Ammon's horn (tissue), 1 donor: ENCODE measurements at places on chromosomes 3 and 15.

DNA sequence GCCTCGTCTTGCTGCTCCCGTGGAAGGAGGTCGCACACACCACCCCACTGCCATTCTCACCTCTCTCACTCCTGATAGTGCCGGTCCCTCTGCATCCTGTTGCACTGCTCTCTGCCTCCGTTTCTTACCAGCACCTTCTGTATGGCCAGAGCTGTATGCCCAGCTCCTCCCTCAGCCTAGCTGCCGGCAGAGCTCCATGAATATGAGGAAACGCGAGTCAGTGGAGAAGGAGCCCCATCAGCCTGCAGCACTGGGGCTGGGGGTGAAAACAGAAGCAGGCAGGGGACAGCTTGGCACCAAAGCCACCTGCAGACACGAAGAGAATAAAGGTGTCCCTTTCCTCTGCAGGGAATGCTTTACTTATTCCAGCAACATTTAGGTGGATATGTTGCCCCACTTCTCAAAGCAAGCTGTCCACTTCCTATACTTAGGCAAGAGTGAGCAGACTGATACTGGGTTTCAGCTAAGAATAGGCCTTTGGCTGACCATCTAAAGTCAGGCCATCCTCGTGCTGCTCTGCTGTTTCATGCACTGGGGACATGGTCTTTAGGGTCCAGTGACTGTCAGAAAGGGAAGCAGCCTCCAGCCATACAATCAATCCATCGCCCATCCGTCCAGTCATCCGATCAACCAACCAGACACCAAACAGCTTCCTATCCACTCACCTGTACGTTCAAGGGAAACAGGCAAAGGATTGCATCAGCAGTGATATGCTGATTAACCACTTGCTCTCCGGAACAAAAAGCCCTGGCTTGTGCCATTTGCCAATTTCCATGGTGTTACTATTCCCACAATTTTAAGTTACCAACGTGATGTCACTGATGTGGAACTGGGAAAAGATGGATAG, 222.7 kb downstream of the XXYLT1 start:
- no peak for DNase-seq

DNA sequence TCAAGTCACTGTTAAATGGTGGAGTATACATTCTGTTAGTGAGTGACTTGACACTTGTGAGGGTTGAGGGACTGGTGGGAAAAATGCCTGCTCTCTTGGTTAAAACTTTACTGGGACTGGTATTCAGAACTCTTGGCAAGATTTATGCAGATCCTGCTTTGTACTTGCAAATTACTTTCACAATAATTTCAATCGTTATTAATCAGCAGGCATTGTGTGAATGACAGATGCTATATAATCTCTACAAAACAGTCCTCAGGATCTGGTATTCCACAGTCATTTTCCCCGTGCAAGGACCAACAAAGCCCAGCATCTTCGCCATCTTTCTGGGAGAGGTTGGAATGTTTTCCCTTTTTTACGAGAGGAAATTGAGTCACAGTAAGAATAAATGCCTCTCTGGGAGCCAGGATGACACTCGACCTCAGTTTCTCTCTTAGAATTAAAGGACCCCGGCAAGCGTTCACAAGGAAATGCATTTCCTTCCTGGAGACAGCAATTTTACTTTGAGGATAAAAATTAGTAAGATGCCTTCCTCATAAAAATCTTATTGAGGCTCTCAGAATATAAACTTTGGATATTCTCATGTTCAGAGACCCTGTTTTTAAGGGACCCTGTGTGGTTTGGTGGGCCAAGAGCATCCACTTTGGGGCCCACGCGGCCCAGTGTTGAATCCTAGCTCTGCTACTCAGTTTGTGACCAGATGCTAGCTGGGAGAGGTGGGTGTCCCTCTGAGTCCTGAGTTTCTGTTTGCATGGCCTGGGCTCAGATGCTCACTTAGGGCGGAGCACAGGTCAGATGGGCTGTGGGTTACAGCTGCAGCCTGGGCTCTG, 45.3 kb upstream of the PLCL2 start:
- DNase-seq, result no peak

GRCh38 chr3:172846103-172846561, 95.6 kb downstream of the ECT2 start:
- DNase-seq, result no peak

DNA sequence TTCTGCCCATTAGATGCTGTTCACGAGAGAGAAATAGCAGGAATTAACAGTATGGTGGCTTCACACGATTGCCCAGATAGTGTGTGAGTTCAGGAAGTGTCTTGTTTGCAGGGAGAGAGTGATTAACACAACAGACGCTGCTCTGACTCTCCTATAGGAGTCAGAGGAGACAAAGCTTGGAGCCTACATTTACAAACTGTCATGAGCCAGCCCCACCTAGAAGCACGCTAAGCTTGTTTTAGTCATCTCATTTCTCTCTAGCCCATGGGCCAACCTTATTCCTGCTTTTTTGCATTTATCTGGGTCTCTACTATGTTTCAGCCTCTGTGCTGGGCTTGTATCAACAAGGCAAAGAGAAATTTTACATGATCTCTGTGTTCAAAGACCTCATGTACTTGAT, 128.3 kb upstream of the BFSP2 start:
- DNase-seq, result no peak

GRCh38 chr3:187725653-187726370, 19.5 kb downstream of the BCL6 start:
- no peak for DNase-seq
